Activated T-helper 1 cell treated with anti-CD3 and anti-CD28 coated beads, Interleukin-2, amount 50 U/mL, for 16 hours (primary cell): ENCODE measurements at places on chromosomes 2 and 18.

DNA sequence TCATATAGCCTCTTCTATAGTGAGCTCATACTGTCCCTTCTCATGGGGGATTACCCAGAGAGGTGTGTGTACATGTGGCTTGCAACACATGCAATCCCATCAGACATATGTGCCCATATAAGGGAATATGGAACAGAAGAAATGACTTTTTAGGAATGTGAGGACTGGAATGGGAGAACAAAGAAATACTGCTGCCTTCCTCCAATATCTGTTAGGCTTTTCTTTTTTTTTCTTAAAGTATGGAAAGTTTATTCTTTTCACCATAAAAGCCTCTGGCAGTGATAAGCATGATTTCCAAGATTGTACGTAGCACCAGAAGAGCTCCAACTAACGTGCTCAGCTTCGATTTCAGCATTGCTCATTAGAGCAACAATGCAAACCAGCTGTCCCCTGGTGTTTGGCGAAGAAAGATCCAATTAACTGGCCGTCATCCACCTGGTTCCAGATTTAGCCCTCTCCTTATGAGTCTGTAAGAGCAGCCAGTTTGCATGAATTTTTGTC, 113.6 kb downstream of the ADCYAP1 start:
- DNase-seq = no peak

DNA sequence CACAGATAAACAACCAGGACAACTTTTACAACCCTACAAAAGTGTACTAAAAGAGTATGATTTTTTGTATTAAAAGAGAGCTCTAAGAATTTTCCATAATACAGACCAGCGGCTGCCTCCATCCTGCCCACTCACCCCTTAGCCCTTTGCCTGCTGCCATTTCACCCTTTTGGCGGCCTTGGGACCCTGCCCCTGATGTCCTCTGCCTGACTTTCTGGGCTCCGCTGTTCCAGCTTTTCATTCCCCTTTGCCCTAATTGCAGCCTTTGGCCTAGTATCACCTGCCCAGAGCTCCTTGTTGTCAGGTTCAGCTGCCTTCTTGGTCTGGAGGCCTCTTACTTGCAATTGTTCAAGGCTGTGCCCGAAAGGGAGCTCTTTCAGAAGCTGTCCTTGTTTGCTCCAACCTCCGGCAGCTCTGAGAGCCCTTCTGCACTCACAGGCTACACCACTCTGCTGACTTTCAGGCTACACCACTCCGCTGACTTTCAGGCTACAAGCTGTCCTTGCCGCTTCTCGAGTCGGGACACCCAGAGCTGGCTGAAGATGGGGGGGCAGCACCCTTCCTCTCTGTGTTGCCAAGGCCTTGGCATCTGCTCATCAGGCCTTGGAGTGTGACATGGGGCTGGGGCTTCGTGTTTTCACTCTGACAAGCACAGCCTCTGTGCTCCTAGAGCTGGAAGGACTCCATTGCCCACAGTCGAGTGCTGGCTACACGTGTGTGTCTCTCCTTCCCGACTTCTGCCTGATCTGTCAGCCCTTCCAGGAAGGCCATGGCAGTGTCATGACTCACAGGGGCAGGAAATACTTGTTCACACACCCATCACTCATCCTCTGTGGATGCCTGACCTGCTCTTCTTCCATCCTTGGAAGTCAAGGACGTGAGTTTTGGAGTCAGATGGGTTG, 43.1 kb upstream of the HDAC4 start:
- DNase-seq = no peak

DNA sequence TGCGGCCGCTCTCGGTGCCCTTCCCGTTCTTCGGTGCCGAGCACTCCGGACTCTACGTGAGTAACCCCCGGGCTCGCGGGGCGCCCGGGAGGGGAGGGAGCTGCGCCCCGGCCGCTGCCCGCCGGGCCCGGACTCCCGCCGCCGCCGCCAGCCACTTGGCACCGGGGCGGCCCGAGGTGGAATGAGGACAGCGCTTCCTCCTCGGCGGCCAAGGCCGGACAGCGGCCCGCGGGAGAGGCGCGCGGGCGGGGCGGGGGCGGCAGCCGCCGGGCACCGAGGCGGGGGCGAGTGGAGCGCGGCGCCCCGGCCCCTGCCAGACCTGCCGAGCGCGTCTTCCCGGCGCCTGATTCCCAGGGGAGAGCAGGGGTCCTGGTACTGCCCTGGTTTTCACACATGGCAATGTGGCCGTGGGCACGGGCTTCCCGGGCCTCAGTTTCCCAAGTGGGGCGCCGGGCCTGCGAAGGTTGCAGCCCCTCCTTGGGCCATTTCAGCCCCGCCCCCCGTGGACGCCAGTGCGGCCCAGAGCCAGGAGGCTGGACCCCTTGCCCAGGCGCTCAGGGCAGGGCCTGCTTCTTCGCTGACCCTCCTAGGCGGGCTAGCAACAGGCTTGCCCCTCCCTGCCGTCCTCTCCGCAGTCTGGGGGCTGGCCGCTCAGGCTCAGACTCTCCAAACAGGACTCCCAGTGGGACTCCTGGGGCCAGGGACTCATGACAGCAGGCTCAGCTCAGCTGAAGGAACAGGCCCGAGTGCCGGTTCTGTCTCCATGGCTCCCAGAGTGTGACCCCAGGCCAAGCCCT, 775 bp downstream of the SNED1 start:
- no peak for DNase-seq

- no peak for DNase-seq
Measured at GRCh38 chr2:168971261-168971660, 59.9 kb downstream of the ABCB11 start.

GRCh38 chr2:229901819-229902218, 20.0 kb downstream of the TRIP12 start:
- DNase-seq = no peak

DNA sequence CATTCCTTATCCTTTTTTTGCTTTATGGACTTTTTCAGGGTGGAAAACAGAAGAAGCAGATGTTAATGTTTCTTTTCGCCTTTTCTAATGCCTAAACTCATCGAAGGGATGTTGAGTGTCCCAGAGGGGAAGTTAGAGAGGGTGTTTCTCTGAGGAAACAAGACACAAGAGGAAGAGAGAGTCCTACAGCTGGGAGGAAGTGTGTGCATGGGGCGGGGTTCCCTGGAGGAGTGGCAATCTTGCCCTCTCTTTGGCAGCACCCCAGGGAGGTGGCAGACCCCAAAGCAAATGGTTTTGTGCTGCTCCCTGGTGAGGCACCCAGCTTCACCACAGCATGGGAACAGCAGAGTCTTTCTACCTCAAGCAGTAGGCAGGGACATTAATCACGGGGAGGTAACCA, 377.6 kb downstream of the RND3 start:
- DNase-seq = no peak
